ENCODE measurements at places on chromosomes 1 and 21. TPM values are rescaled to one million over a fixed set of nuclear protein-coding genes. Genes with fewer than 3 reads are reported as not detected.

DNA sequence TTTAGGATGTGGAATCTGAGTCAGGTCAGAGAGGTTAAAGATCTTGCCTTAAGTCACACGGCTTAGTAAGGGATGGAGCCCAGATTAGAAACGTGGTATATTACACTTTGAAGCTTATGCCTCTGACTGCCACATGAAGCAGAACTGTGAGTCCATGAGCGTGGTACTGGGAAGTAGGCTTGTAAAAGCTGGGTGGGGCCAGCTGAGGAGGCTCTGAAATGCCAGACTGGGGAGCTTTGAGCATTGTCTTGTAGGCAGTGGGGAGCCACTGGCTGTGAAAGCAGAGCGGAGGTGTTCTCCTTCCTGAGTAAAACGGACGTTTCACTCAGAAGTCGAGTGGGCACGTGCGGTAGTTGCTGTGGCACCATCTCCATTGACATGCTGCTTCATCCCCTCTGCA is 72.6 kb upstream of the USP24 start:
- DNase-seq, result no peak

The FAM72B gene
- 1.1 TPM for total RNA-seq

GRCh38 chr1:7079637-7080036 is 294.4 kb downstream of the CAMTA1 start:
- DNase-seq, result no peak

The NOL9 gene
- 23.2 TPM for total RNA-seq

GRCh38 chr1:202242080-202242419 is 48.5 kb downstream of the LGR6 start:
- no peak for DNase-seq

The RASAL2 gene
- total RNA-seq, result 17.3 TPM

GRCh38 chr1:75796376-75797272 is at the start of gene MSH4:
TSS of gene MSH4 (plus strand) at chr1:75796882. CDS start at chr1:75796986, 104 bp downstream.
- DNase-seq, result no peak

The USP33 gene
- total RNA-seq, result 97.9 TPM

GRCh38 chr1:28882009-28882628 is 32.2 kb upstream of the EPB41 start:
- DNase-seq, result no peak

The HSPB7 gene
- 342 TPM for total RNA-seq

GRCh38 chr1:37883671-37884070 is 24.3 kb upstream of the MTF1 start:
- no peak for DNase-seq

The SLC6A9 gene
- total RNA-seq, result 2.2 TPM

The DCST1 gene
- total RNA-seq, result not detected

DNA sequence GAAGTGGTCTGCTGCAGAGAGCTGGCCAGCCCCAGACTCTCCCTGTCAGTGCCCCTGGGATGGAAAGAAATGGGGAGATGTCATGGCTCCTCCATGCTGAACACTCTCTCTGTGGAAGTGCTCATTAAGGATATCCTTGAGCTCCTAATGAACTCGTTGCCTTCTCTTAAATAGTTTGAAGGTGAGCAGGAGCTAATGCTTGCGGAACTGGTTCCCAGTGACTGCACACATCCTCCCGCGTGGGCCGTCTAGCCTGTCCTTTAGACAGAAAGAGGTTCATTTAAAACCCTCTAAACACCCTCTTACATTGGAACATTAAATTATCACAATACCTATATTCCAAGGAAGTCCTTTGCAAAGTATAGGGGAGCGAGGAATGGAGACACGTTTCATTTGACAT is 5.9 kb upstream of the WDR64 start:
- DNase-seq, result no peak

- DNase-seq, result no peak
Observed at GRCh38 chr1:204962742-204963632, 80.0 kb upstream of the CNTN2 start.

The FAM72C gene
- total RNA-seq, result 0.19 TPM

The SELP gene
- 13.4 TPM for total RNA-seq

The CYP4A11 gene
- total RNA-seq, result not detected

- DNase-seq, result no peak
Observed at GRCh38 chr21:45695086-45695485, 51.6 kb downstream of the PCBP3 start.

GRCh38 chr1:185972096-185972850 is 238.1 kb downstream of the HMCN1 start:
- DNase-seq, result no peak

DNA sequence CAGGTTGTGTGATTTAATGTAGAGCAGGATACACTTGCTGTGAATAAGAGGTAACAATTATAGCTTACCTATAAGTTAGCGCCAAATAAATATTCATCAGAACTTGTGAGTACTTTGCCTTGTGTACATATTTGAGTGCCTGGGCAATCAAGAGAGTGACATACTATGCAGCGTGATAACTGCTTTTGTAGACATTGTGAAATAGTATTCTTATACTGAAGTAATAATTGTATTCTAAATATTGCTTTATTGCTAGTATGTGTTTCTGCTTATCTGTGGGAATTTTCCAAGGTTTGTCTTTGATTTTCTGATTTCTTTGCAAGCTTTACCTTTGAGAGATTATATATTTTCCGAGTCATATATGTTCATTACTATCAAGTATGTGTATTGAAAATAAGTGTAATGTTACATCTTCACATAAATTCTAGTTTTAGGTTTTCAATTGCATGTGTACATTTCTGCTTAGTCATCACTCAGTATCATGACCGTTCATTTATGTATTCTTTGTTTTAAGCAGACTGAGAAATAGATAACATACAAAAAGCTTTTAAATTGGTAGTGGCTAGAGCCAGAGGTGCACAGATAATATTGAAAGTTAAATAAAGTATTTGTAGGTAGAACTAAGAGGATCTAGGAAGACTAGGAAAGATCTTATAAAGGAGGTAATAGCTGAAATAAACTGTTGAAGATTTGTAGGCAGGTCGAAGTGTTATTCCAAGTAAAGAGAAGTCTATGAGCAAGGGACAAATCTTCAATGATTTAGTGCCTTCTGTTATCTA is 19.5 kb downstream of the USP25 start:
- DNase-seq, result no peak

- DNase-seq, result no peak
Observed at GRCh38 chr1:241460098-241460873, 59.3 kb downstream of the FH start.

- no peak for DNase-seq
Observed at GRCh38 chr1:8426996-8427395, 109.1 kb downstream of the SLC45A1 start.

DNA sequence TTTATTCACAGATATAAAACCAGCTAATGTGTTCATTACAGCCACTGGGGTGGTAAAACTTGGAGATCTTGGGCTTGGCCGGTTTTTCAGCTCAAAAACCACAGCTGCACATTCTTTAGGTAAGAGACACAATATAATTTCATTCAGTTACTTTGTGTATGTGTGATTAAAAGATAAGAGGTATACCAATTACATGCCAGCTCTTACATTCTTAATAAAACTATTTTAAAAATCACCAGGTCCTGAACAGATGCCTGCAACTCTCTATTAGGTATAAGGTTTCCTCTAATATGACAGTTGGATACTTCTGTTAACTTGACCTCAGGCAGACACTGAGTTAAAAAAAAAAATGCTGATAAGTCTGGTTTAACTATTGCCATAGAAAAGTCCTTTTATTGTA is 122.1 kb downstream of the NEK7 start:
- DNase-seq, result no peak

DNA sequence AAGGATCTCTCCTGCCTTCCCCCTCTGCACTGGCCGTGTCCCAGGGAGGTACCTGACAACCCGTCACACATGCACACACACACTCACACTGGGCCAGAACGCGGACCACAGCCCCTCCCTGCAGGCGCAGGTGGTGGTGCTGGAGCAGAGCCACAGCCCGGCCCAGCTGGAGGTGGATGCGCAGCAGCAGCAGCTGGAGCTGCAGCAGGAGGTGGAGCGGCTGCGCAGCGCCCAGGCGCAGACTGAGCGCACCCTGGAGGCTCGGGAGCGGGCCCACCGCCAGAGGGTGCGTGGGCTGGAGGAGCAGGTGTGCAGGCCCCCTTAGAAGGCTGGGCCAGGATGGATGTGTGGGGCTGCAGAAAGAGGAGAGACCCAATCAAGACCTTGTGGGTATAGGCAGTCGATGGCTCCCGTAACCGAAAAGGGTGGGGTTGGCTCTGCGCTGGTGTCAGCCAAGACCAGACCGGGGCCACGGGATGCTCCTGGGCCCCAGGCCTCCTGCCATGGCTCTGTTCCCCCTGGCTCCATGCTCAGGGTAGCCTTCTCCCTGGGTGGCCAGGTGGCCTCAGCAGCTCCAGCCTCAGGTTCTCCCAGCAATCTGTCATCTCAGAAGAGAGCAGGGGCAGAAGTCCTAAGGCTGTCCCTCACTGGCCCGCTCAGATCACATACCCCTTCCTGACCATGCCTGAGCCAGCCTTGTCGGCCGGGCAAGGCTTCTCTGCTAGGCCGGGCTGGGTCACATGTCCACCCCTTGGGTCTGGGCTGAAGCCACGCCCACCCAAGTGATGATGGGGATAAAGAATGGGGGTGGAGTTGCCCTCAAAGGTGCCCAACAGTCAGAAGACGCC is 8.9 kb downstream of the MFAP2 start:
- DNase-seq, result no peak

- no peak for DNase-seq
Observed at GRCh38 chr1:167297222-167298214, 76.8 kb downstream of the POU2F1 start.

DNA sequence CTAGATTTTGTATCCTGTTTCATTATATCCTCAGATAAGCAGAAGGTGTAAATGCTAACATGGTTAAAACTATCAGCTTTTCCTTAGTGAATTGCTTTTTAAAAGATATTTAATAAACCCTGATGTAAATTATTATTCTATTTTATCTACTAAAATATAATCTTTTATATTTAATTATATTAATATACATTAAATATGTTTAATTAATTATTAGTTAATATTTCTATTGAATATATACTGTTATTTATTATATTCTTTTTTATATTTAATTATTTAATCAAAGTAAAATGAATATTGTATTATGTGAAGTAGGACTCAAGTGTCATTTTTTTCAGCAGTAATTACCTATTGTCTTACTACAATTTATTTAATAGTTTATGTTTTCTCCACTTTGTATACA is 179.7 kb upstream of the ADGRL4 start:
- DNase-seq, result no peak

The DDR2 gene
- total RNA-seq, result 187 TPM

The P3H1 gene
- 29.5 TPM for total RNA-seq

- no peak for DNase-seq
Observed at GRCh38 chr1:199780948-199781670, 246.4 kb upstream of the NR5A2 start.

The BRINP3 gene
- not detected for total RNA-seq

The PRAMEF8 gene
- total RNA-seq, result not detected

GRCh38 chr1:24694380-24694843 is 50.8 kb upstream of the CLIC4 start:
- no peak for DNase-seq

Measured in mesenteric fat pad (tissue), 1 donor.